Activated CD8-positive, alpha-beta T cell treated with anti-CD3 and anti-CD28 coated beads, Interleukin-2, amount 10 ng/mL, durations not matched to agents 7 days and 5 days (primary cell): ENCODE measurements at places on chromosomes 1 and 21.

- DNase-seq, result no peak
These were observed 25.0 kb upstream of the DISP3 start for GRCh38 chr1:11453742-11454491.

DNA sequence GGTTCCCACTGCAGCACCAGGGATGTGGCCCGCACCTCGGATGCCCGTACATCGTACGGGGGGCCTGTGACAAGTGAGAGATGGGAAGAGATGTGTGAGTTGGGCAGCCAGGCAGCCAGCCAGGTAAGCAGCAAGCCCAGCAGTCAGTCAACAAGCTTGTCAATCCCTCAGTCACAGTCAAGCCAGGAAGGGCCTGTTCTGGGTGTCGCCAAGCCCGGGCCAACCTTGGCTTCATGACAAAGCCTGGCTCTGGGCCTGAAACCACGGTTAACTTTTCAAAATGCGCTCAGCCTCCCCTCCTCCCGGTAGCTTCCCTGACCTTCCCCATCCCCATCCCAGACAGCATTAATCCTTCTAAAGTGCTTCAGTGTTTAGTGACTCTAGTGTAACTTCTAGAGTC lies 31.8 kb downstream of the MYOM3 start:
- DNase-seq, result no peak

GRCh38 chr1:46492269-46492853 lies 2.7 kb downstream of the DMBX1 start:
- DNase-seq, result no peak

DNA sequence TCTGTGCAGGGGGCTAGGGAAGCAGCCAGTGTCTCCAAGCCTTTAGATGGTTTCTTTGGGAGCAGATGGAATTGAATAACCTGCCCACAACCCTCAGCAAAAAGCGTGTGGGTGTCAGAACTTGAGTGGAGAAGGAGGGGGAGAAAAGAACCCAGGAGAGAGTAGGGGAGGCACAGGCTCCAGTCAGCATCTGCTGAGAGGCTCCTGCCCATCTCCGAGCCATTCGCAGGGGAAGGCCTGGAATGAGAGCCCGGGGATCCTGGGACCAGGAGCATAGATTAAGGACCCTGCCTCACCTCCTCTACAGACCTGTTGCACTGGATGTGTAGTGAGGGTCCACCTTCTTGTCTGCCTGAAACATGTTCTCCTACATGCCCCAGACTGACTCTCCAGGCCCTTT lies 16.3 kb downstream of the TMEM81 start:
- DNase-seq, result no peak

DNA sequence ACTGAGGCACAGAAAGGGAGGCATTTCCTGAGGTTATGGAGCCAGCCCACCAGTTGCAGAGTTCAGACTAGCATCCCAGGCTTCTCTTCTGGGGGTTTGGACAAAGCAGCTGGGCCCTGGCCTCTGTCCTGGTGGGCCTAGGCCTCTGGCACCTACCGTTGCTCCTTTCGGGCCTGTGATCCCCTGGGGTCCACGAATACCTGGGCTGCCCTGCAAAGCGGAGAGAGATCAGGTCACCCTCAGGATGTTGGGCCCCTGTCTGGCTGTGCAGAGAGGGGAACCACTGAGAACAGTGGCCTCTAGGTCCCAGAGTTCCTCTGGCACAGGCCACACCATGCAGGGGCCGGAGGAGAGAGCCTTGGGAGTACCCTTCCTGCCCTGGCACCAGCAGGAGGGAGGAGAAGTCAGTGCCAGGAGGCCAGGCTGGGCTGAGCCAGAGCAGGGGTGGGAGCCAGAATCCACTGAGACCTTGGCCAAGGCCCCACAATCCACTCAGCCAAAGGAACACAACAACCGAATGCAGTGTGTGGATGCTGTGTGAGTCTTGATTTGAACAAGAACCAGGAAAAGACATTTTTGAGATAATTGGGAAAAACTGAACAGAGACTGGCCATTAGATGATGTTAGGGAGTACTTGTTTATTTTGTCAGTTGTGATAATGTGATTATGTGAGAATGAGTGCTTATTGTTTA lies 8.9 kb downstream of the COL9A2 start:
- DNase-seq, result no peak
